ENCODE measurements at places on chromosomes 11 and 22. TPM values are rescaled to one million over a fixed set of nuclear protein-coding genes. Genes with fewer than 3 reads are reported as not detected.

The LDHAL6A gene
- not detected for total RNA-seq

The SERPING1 gene
- total RNA-seq, result 201 TPM

The SLC35F2 gene
- 6.1 TPM for total RNA-seq

The TTC17 gene
- total RNA-seq, result 87.8 TPM

DNA sequence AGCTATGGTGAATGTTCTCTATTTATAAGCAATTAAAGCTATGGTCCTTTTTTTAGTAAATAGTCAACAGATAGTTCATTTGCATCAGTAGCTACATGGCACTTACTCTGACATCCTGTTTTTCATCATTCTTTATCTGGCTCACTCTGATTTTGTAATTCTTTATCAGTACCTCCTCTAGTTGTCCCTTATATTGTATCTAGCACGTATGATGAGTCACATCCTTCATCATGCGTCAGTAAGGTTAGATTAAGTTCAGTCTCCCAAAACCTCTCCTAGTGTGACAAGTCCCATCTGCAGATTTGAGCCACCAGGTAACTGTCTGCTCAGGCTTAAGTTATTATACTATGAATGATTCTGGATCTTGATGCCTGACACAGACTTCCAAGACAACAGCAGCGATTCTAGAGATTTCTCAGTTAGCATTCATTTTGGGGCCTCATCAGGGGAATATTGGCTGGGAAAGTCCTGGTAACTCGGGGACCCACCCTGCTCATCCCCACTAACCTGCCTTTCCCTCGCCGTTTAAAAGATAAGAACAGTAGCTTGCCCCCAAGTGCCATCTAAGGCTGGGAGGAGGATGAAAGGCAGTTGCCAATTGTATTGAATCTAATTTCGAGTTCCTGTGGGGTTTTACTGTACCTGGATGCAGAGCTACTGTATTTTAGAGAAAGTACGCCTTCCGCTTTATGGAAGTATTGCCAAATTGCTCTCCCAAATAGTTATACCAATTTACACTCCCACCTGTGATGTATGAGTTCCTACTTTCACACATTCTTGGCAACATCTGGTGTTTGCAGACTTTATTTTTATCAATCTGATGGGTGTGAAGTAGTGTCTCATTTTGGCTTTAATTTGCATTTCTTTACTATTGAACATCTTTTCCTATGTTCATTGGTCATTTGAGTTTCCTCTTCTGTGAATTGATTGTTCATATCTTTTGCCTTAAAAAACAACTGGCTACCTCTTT lies 55.9 kb downstream of the ZC3H12C start:
- no peak for DNase-seq

DNA sequence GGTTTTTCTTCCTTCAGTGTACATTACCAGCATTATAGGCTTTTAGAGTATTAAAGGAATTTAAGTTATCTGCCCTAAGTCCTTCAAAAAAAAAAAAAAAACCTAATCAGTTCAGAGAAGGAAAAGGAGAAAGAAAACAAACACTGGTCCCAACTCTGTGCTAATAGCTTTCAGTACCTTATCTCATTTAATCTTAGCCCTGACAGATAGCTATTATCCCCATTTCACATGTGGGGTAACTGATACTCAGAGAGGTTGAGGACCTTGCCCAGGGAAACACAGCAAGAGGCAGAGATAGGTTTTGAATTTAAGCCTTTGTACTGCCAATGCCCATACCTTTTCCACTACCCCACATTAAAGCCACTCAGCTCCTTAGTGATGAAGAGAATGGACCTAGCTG lies 43.4 kb downstream of the FAT3 start:
- no peak for DNase-seq

DNA sequence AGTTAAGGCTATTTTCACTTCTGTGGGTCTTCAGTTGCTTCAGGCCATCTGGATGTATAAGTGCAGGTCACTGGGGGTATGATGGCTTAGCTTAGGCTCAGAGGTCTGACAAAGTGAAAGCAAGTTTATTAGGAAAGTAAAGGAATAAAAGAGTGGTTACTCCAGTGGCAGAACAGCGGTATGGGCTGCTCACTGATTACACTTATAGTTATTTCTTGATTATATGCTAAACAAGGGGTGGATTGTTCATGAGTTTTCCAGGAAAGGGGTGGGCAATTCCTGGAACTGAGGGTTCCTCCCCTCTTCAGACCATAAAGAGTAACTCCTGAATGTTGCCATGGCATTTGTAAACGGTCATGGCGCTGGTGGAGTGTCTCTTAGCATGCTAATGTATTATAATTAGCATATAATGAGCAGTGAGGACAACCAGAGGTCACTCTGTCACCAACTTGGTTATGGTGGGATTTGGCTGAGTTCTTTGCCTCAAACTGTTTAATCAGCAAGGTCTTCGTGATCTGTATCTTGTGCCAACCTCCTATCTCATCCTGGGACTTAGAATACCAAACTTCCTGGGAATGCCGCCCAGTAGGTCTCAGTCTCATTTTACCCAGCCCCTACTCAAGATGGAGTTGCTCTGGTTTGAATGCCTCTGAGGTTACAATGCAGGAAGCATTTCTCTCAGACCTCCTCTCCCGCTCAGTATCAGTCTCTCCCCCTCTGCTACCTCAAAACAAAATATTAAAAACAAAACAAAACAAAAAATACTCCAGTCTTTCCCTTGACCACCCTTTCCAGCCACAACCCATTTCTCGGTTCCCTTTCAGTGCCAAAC lies 106.6 kb upstream of the SLC22A12 start:
- DNase-seq, result no peak

DNA sequence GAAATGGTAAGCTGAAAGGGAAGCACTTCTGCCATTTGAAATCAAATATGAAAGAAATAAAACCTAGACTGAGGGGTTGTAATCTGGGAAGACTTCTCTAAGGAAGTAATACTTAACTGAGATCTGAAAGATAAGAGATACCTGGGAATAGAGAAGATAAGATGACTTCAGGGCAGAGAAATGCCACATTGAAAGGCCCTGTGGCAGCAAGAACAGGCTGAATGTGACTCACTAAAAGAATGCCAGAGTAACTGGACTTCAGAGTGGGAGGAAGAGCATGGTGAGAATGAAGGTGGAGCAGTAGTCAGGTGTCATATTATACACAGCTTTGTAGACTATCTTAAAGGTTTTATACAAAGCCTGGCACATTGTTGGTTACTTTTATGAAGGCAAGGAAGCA lies 17.6 kb downstream of the CALCA start:
- no peak for DNase-seq

DNA sequence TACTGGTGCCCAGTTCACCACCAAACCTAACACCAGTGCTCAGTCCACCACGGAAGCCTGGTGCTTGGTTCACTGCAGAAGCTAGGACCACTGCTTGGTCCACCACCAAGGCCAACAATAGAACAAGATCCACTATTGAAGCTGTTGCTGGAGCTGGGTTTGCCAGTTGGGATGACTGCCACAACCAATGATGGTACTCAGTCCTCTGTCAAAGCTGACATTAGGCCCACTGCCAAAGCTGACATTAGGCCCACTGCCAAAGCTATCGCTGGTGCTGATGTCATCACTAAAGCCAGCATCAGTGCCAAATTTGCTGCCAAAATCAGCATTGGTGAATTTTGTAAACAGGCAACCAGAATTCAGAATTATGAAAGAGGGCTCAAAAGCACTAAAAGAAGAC lies 1850.2 kb upstream of the RAG2 start:
- DNase-seq, result no peak

GRCh38 chr11:17691550-17691949 lies 27.8 kb upstream of the MYOD1 start:
- DNase-seq, result no peak

DNA sequence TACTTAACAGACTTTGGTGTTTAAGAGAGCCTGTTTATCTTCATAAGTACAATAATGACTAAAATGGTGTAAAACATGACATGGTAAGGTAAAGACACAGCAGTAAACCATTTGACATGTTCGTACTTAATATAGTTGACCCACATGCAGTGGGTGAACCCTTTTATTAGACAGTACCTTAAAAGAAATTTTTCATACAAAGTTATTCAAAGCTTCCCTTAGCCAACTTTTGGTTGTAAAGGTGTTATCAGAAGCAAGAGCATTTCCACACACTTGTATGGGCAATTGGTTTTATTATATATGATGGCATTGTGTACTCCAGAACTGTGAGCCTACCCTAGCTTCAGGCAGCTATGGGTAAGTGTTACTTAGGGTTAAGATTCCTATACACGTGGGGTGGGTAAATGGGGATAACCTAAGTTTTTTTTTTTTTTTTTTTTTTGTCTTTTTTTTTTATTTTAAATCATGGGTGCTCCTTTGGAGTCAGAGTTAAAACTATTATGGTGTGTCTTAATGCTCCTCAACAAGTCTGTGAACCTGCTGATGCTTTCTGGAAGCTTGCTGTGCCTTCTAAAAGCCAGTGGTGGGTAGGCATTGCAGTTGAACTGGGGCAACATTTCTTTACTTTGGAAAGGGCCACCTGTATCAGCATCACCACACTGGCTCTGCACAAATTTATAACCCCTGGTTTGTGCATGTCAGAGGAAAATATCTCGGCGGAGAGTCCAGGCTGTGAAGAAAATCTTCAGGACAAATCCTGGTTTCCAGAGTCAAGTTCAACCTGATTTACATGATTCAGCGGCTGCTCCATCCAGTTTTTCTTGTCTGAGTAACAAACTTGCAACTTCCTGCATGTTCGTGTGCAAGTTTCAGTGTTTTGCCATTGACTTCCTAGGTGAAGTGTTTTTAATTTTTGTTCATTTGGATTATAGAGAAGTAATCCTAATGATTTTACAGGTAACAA lies 3.3 kb downstream of the PCF11 start:
- peak; percentile 17 for DNase-seq

- DNase-seq, result no peak
These were observed 94.3 kb upstream of the ARHGAP42 start for GRCh38 chr11:100592619-100593260.

- no peak for DNase-seq
These were observed 265.5 kb upstream of the NARS2 start for GRCh38 chr11:78840200-78840599.

DNA sequence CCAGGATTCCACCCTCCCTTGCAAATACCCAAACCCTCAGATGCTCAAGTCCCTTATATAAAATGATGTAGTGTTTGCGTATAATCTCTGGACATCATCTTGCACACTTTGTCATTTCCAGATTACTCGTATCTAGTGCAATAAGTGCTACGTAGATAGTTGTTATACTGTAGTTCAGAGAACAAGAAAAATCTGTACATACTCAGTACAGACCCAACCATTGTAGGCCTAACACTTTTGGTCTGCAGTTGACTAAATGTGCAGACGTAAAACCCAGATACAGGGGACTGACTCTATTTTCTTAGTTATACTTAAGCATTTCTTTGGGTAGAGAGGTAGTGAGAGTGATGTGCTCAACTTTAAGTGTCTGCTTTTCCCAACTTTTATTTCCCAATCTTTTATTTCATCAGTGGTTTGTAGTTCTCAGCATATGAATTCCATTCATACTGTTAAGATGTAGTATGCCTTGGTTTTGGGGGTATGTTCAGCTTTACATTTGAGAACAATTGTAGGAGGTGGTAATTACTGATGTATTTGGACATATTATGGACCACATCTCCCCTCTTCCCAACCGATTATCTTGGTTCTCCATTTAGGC lies 43.9 kb downstream of the DDX6 start:
- no peak for DNase-seq

DNA sequence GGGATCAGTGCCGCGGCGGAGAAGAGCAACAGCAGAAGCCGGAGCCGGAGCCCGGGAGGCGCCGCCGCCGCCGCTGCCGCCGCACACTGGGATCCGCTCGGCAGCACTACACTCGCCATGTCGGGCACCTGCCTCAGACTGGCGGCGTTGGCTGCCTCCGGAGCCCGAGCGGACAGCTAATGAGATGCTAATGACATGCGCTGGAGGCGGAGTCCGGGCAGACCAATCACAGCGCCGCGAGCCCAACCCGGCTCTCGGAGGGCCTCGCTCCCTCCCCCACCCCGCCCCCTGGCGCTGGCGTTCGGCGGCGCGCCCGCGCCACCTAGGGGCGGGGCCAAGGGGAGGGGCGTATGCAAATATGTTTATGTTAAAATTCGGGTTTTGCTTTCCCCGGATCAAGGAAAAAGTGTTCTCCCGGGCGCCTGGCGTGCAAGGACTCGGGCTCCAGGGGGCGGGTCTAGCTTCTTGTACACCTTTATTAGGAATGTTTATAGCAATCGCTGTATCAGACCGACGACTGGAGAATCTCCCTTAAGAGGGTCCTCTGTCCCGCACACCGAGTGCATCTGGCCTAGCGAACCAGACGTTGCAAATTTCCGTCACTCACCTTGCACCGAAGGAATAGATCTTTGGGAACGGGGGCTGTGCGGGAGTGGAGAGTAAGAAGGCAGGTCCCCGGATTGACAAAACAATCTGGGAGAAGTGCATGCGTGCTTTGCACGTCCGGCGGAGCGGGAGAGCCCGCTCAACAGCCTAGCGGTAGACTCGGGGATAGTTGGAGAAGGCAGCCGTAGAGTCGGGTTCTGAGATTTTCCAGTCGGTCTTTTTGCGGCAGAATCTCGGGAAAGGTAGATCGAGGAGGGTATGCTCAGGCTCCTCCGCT lies at the start of gene CADM1:
Gene CADM1, minus strand, starts transcription at position 140 of the 883 bp plus-strand sequence.
- peak; percentile 92 for DNase-seq

- no peak for DNase-seq
These were observed 21.2 kb downstream of the MCM5 start for GRCh38 chr22:35421121-35421520.

DNA sequence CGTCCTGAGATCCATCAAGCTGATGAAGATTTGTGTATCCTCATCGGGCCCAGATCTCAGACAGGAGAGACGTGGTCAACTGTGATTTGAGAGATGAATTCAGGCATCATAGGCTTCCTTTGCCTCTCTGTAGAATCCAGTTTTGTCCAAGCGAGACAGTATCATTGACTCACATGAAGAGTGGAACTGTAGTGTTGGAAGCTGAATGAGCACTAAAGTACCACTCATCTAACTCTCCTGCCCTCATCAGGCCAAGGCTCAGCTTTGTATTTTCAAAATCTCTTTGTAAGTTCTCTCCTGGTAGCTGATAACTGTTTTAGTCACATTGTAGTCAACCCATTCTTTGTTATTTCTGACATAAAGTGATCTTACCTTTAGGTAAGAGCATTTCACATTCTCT lies 85.1 kb downstream of the KIRREL3 start:
- DNase-seq, result no peak

DNA sequence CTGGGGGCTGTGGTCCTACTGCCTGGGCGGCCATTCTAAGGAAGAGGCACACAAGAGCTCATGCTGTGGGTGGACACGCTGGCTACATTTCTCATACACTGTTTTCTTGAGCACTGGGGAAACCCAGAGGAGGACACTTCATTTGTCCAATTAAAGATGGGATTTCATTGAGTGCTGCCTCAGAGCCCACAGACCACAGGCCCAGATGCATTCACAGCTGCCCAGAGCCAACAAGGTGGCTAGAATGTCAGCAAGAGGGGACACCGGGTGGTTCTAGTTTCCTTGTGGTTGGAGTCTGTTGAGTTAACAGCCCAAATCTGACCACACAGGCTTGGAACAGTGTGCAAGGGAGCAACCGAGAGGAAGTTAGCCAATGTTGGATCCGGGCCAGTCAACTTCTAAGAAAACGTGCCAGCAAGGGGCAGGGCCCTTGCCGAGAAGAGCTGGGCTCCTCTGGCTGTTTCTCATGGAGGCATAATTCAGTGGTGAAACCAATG lies 35.0 kb upstream of the SORL1 start:
- DNase-seq, result peak; percentile 90

GRCh38 chr11:61799665-61800284 lies 7.1 kb downstream of the FEN1 start:
- no peak for DNase-seq
